Stimulated activated CD8-positive, alpha-beta memory T cell treated with anti-CD3 and anti-CD28 coated beads, Interleukin-4, amount 100 ng/mL, for 4 hours (primary cell): ENCODE measurements at places on chromosomes 2 and 18.

GRCh38 chr18:58195278-58195765 lies 151.3 kb downstream of the NEDD4L start:
- DNase-seq, result no peak

DNA sequence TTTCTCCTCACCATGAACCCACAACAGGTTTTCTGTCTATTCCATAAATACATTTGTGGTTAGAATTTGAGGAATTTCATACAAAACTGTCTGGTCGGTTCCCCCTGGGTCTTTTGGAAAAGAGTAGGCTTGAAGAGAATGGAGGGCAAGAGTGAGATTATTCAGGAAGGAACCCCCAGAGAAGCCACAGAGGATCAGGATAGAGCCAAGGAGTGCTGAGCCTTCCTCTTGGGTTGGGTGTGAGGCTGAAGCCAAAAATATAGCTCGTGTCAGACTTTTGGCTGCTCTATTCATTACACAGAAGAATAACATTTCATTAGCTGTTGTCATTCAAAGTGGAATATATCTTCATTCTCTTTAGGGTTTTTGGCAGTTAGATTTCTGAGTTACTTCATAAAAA lies 45.9 kb upstream of the YES1 start:
- DNase-seq, result no peak

DNA sequence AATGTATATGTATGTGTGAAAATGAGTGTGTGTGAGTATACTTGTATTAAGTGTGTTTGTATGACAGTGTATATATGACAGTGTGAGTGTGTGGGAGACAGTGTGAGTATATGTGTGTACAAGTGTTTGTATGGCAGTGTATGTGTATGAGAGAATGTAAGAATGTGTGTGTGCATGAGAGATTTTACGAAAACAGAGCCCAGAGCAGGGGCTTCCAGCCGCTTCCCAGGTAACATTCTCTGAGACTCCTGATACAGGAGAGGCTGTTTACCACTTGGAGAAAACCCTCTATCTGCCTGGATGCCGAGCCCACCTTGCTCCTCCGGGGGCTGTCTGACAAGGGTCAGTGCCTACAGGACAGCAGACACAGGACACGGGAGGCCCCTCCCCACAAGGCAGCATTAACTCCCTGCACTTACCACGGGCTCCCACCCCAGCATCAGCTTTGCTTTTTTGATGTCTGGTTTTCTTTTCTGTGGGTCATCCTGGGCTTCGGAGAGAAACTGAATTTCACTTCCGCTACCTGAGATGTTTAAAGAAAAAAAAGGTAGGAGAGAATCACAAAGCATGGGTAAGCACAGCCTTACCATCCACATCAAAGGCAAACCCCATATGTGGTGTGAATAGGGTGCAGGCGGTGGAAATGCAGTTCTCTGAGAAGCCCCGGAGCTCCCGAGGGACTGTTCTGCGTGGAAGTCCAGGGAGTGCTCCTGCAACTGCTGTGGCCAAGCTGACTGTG lies 97.6 kb downstream of the UXS1 start:
- DNase-seq, result no peak

GRCh38 chr2:68172521-68172920 lies 14.8 kb downstream of the PNO1 start:
- DNase-seq, result no peak

DNA sequence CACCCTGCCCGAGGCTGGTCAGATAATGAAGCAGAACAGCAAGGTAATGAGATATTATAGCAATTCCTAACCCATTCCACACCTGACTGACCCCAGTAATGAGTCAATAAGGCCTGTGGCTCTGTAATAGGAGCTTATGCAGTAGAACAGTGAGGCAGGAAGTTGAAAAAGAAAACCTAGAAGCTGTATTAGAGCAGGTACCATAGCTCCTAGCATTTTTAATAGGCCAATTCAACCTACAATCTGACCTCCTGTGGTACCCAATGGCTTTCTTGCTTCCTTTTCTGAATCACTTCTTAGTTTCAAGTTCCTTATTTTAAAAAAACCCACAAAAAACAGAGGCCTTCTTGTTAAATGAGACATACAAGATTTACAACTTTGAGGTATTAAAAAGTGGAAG lies 43.6 kb upstream of the MAP2 start:
- no peak for DNase-seq

DNA sequence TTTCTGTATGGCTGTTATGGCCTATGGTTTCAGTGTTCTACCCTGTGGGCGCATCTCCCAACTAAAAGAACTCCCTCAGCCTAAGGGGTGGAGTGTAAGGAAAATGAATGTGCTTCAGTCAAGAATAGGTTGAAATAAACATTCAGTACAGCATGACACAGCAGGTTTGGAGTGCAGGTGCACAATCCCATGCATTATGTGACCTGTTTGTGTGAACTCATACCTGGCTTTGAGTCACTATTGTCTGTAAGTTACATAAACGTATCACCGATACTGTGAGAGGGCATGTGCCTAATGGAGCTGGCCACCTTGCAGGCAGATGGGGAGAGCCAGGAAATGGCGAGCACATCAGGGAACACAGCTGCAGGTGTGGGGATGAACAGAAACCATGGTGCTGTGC lies 216.0 kb downstream of the DSEL start:
- no peak for DNase-seq

GRCh38 chr2:63736354-63736753 lies 105.3 kb upstream of the UGP2 start:
- DNase-seq, result no peak

- DNase-seq, result no peak
Measured at GRCh38 chr2:146669735-146670134, 1175.1 kb upstream of the ACVR2A start.

DNA sequence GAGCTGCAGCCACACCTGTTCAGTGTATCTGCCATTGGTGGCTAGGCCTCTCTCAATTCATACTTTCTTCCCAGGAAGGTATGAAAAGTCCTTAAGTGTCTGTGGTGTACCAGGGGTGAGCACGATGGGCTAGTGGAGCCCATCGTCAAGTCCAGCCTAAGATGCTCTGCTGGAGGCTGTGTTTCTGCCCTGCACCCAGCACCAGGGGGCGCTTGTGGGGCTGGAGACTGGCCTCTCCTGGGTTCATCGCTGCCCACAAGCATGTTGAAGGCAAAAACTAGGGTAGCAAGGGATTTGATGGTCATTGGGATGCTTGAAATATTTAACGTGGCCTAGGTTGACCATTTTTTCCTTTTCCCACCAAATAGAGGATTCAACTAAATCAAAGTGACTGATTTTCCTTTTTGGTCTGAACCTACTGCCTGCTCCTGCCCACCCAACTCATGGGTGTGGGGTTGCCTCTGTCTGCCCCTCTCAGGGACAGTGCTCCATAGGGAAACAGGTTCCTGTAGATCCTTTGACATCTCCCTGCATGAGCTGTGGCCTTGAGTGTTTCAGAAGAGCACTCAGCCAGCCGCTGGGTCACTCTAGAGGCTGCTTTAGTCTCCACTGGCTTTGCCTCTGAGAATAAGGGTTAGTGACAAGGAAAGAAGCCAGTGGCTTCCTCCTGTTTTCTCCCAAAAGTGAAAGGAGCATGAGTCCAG lies 59.0 kb downstream of the TPGS2 start:
- DNase-seq, result no peak

GRCh38 chr2:209986415-209986814 lies 16.0 kb upstream of the RPE start:
- no peak for DNase-seq

- no peak for DNase-seq
Measured at GRCh38 chr2:148299616-148300015, 278.7 kb downstream of the MBD5 start.

- no peak for DNase-seq
Measured at GRCh38 chr2:222521099-222521498, 96.8 kb downstream of the SGPP2 start.

DNA sequence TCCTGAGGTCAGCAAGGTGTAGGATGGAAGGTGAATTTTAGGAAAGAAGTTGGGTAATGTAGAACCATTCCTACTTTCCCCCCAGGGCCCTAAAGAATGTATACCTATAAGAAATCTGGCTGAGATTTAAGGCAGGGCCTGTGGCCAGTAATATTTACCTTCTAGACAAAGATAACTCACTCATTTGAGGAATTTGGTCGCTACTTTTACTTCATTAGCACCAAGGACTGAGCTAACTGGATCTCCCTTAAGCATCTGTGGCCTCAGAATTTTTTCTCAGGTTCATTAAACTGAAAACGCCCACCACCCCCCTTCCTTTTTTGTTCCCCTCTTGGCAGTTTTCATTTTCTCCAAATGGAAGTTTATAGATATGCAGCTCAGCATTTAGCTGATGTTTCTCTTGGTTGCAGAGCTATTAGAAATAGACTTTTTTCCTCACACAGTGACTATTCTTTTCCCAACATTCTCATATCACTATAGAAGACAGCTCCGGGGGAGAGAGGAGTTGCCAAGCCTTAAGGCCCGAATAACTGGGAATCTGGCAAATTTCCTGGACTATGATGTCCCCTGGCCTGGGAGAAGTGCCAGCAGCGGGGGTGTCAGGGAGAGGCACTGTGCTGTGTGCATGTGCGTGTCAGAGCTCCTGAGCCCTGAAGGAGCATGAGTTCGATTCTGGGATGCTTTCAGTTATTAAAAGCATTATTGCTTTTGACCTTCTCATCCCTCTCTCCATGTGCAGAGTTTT lies 310.9 kb downstream of the PRKCE start:
- no peak for DNase-seq

- no peak for DNase-seq
Measured at GRCh38 chr2:241816431-241817121, 7.6 kb downstream of the NEU4 start.

GRCh38 chr2:238149841-238150572 lies 8.8 kb upstream of the ERFE start:
- no peak for DNase-seq

DNA sequence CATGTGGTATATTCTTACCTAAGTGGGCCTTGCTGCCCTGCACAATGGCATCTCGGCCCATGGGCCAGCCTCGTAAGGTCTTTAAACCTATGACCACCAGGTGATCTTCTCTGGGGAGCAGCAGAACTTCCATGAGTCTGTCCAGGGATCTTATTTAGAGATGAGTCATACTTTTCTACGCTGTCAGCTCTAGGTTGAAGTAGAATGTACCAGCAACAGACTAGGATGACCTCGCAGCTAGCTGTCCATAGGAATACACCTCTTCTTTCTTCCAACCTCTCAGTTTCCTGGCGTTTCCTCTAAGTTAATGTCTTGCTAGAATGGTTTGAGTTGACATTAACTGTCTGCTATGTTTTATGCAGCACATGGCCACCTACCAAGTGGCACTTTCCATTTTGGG lies 15.6 kb upstream of the CXCR4 start:
- DNase-seq, result no peak

GRCh38 chr2:19993731-19994130 lies 3.8 kb upstream of the WDR35 start:
- no peak for DNase-seq

- no peak for DNase-seq
Measured at GRCh38 chr2:238159661-238160205, 963 bp downstream of the ERFE start.

GRCh38 chr2:28437149-28437835 lies 44.6 kb downstream of the FOSL2 start:
- DNase-seq, result no peak

DNA sequence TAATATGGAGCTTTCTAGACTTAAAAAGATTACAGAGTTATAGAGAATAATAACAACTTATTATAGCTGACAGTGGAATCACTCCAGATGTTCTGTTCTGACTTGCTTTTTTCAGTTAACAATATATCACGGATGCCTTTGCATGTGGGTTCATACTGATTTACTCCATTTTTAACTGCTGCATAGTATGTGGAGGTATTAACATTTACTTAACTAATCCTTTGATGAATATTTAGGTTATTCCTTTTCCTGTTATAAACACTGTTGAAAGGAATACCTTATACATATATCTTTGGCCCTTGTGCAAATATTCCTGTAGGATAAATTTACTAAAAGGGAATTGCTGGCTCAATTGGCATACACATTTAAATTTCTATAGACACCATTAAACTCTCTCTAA lies 33.1 kb upstream of the ZFP36L2 start:
- no peak for DNase-seq

GRCh38 chr2:233329489-233330135 lies 22.0 kb downstream of the SAG start:
- no peak for DNase-seq

DNA sequence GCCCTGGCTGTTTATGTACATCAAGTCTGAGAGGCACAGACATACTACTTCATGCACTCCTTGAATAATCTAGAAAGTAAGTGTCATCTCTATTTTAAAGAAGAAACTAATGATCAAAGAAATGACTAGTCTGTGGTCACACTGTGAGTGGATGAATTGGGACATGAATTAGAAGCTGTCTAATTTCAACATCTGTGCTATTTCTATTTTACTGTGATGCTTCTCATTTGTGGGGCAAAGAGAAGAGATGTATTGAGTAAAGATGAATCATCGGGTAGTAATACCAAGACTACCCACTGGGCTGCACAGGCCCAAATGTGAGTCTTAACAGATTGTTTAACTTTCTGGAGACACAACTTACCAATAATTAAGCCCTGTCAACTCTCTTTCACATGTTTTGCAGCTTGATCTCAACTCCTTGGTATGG lies 42.4 kb upstream of the MTIF2 start:
- no peak for DNase-seq

- DNase-seq, result no peak
Measured at GRCh38 chr2:17276220-17276619, 242.0 kb downstream of the RAD51AP2 start.

- DNase-seq, result no peak
Measured at GRCh38 chr2:199458009-199458805, 468 bp upstream of the SATB2 start.

DNA sequence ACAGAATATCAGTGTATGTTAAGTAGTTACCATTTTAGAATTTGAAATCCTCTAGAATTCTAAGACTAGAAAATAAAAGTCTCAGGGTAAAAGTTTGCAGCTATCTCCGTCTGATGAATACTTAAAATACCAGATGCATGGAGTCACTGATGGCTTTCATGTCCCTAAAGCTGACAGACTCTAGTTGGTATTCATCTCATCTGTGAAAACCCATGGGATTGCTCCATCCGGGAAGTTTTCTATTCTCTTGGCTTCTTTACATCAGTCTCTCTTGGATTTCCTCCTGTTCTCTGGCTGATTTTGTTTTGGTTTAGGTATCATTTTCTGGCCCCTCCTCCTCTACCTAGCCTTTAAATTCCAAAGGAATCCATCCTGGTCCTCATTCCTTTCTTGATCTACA lies 465.6 kb upstream of the POU3F3 start:
- no peak for DNase-seq

DNA sequence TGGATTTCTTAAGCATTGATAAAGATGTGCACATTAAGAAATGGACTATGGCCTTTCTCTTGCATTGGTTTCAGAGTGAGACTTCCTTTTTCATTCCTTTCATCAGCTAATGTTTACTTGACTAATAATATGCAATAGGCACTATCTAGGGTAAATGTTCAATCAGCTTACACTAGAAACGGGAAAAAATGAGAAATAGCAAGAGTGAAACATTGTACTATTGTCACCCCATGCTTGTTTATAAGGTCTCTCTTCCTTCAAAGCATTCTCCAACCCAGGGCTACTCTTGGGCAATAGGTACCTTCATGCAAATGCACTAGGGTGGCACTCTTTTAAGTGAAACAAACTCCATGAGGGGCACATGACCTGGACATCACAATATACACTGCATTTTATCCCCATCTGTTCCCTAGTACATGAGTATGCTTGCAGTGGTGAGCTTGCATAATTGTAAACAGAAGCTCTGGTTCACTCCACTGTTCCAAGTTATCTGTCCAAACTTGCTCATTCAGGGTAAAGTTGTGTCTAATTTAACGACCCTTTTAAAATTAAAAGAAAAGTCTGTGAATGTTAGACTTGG lies 402.3 kb downstream of the ERBB4 start:
- DNase-seq, result no peak
